ENCODE measurements at places on chromosomes 5 and 9. TPM values are rescaled to one million over a fixed set of nuclear protein-coding genes. Genes with fewer than 3 reads are reported as not detected.

DNA sequence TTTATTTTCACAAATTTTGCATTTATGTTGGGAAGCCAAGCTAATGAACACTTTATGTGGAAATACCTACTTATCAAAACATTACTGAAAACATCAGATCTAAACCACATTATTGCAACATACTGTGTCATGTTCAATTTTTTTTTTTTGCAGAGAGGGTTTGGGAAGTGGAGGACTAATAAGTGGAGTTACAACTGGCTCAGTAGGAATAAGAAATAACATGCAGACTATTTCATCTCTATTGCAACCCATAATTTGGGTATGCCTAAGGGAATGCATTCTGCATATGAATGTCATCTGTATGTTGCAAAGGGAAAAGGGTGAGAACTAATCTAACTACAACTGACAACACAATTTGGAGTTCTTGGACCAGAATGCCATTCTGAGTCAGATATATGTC lies 41.8 kb downstream of the APC start:
- DNase-seq, result no peak

DNA sequence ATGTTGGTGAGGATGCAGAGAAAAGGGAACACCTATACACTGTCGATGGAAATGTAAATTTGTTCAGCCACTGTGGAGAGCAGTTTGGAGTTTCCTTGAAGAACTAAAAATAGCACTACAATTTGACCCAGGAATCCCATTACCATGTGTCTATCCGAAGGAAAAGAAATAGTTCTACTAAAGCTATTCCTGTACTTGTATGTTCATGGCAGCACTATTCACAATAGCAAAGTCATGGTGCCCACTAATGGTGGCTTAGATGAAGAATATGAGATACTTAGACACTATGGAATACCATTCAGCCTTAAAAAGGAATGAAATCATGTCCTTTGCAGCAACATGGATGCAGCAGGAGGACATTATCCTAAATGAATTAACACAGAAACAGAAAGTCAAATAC lies 50.2 kb upstream of the CAST start:
- DNase-seq, result no peak

DNA sequence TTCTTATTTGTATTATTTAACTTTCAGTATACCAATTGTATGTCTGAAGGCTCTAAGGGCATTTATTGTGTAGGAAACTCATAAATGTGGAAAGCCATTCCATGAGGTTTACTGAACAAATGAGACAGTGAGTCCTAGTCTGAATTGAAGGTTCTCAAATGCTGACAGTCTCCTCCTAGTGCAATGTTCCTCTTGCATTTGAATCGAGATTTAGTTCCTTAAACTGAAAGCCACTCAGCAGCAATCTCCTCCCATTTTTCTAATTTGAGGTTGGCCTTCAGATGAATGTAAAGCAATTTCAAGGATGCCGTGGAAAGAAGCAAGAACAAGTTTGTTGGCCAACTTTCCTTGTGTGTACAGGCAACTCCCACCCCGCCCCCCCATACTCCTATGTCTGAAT lies 493.2 kb upstream of the KLF4 start:
- no peak for DNase-seq

- DNase-seq, result no peak
Measured at GRCh38 chr9:121261107-121261460, 6.9 kb upstream of the GSN start.

Gene TENT4A
- 13.9 TPM for total RNA-seq

Gene ANKRD20A1
- 0.24 TPM for total RNA-seq

DNA sequence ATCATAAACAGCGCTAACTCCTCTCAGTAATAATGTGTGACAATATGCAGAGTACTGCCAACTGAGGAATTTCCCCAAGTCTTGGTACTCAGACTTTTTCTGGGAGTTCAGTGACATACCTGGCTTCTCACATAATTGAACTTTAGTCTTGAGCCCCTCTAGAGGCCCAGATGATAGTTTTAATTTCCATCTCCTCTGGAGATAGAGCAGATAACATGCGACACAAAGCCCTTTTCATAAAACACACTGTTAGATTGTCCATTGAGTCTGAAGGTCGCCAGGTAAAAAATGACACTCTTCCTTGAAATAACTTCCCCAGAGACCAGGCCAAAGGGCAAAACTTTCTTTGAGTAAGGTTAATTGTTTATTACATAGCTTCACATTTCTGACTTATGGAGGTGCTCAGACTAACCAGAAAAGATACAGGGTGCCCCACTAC lies 476.0 kb downstream of the RASEF start:
- no peak for DNase-seq

DNA sequence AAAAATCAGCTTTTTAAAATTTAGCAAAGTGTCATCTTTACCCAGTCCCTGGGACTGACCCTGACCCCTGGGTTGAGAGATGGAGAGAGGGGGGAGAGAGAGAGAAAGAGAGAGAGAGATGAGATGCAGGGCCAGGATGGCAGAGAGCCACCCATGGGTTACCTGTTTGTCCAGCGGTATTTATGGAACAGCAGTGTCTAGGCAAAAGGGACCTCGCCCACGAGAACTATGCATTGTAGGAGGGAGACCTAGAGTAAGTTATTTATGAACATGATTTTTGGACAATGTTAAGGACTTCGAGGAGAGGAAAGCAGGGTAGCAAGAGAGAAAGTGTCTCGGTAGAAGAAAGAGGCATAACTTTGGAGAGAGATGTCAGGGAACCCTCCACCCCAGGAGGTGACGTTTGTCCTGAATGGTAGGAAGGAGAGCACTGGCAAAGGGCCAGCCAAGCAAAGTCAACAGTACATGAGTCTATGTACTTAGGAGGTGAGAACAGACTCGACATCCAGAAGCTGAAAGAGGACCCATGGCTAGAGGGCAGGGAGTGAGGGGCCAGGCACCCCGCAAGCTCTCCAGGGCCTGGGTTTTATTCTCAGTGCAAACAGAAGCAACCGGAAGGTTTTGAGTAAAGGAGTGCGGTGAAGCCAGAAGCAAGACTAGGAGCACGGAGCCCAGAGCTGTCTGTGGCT lies 30.5 kb upstream of the MSX2 start:
- peak; percentile 31 for DNase-seq

All from right lobe of liver (tissue), 6 donors.